Activated CD8-positive, alpha-beta T cell treated with anti-CD3 and anti-CD28 coated beads, Interleukin-2, amount 10 ng/mL, durations not matched to agents 7 days and 5 days (primary cell): ENCODE measurements at places on chromosomes 4 and X. TPM values are rescaled to one million over a fixed set of nuclear protein-coding genes. Genes with fewer than 3 reads are reported as not detected.

FMR1NB gene
- total RNA-seq, result not detected

P2RY4 gene
- 0.45 TPM for total RNA-seq

DNA sequence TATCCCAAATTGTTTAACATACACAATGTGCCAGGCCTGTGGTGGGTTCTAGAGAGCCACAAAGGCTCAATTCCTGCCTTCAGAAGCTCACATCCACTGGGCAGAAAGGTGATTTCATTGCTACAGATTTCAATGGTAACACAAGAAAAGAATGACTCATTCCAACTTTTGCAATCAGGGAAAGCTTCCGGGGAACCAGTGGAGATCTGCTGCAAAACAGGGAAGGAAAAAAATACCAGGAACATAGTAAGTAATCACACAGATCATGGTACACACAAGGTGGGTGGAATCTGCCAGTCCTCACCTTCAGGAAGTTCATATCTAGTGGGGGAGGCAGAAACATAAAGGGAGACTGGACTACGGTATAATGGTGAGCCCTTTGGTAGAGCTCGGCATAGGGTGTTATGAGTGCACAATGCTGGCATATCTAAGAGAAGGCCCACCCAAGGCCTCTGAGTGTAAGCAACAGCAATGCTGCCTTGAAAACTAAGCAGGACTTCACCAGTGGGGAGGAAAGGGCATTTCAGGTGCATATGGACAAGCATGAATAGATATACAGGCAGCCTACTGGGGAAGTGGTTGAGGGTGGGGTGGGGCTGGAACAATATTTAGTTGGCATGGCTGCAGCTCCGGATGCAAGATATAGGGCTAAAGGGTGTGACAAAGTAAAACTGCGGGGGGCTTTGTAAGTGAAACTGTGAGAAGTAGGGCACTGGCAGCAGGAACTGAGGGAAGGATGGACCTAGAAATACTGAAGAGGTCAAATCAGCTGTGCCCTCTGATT, 24.2 kb downstream of the GPRIN3 start:
- DNase-seq, result peak; percentile 69

DNA sequence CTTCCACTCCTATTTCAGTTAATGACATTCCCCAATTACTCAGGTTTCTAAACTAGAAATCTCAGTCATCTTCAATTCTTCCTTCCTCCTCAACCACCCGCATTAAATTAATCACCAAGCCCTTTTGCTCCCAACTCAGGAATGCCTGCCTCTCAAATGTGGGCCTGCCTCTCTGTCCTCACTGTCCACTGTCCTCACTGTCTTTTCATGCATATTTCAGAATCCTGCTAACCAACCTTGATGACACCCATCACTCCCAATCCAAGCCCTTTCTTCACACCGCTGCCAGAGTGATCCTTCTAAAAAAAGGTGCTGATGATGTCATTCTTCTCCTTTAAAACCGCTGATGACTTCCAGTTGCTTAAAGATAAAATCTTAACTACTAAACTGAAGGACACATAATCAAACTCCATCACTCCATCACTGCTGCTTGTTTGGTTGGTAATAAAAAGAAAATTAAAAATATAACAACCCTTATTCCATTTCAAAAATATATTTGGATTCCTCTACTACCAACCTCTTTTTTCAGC, 5.1 kb upstream of the APBB2 start:
- DNase-seq, result no peak

DDIT4L gene
- total RNA-seq, result not detected

DNA sequence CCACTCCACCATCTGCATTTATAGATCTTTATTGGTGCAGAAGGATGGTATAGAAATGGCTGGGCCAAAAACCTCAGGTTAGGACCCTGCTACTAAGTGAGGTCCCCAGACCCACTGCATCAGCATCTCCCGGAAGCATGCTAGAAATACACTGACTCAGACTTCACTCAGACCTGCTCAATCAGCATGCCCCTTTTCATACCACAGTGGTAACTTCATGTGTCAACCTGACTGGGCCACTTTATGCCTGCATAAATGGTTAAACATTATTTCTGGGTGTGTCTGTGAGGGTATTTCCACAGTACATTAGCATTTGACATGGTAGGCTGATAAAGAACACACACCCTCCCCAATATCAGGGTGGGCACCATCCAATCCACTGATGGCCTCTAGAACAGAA, 118.6 kb upstream of the VCX3B start:
- no peak for DNase-seq

DNA sequence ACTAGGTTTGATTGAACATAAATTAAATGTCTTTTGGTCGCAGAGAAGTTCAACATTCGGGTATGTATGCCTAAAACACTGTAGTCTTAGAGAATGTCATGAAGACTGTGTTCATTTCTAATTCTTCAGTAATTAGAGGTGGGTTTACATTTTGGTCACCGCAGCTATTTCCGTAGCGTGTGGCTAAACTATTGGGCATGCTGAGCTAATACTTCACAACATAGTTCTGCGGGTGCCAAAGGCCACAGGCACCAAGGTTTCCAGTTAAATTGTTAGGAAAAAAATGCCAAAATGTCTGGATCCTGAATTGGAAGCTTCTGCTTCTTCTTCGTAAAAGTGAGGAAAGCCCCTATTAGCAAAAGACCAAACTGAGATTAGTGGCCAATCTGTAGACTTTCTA, 25.1 kb downstream of the SMIM31 start:
- no peak for DNase-seq

PITX2 gene
- not detected for total RNA-seq

DNA sequence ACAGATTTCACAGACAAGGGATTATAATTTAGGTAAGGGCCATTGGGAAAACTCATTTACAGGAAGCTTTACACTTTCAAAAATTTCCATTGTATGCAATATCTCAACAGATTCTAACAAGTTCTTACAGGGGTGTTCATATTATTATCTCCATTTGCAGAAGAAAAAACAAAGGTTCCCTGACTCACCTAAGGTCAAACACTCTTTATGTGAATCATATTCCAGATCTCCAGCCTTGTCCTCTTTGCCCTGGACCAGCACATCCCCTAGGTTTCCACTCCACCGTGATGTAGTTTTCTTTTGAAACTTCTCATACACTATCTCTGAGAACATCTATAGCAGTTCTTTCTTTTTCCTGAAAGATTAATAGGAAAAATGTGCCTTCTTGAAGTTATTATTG, 96.4 kb upstream of the HS3ST1 start:
- no peak for DNase-seq

GC gene
- total RNA-seq, result not detected

GRCh38 chrX:6228720-6229119, at the start of gene NLGN4X:
NLGN4X (minus strand) TSS chrX:6228867; CDS start chrX:6151466, 77,401 bp downstream.
- DNase-seq, result no peak

RHOXF2B gene
- total RNA-seq, result not detected

DNA sequence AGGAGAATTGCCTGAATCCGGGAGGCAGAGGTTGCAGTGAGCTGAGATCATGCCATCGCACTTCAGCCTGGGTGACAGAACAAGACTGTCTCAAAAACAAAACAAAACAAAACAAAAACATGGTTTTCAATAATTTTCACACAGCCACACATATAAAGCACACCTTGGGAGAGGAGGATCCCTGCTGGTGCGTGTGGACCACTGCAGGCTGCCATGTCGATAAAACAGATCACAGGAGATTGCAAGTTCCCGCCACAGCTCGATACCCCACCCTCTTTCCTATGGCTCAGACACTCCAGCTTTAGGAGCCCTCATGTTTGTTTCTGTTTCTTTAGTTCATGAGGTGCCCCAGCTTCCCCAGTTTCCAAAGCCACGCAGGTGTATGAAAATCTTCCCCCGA, 31.3 kb upstream of the CLDN24 start:
- no peak for DNase-seq

BEX1 gene
- total RNA-seq, result not detected

DNA sequence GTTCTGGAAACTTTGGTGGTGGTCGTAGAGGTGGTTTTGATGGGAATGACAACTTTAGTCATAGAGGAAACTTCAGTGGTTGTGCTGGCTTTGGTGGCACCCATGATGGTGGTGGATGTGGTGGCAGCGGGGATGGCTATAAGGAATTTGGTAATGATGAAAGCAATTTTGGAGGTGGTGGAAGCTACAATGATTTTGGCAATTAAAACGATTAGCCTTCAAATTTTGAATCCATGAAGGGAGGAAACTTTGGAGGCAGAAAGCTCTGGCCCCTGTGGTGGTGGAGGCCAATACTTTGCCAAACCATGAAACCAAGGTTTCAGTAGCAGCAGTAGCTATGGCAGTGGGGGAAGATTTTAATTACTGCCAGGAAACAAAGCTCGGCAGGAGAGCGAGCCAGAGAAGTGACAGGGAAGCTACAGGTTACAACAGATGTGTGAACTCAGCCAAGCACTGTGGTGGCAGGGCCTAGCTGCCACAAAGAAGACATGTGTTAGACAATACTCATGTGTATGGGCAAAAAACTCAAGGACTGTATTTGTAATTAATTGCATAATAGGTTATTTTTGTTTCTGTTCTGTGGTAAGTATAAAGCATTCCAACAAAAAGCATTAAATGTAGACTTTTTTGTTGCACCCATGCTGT, 23.2 kb upstream of the SOD3 start:
- no peak for DNase-seq

PPP1R2C gene
- total RNA-seq, result not detected

GRCh38 chr4:21685911-21686310, 262.7 kb downstream of the KCNIP4 start:
- no peak for DNase-seq

DNA sequence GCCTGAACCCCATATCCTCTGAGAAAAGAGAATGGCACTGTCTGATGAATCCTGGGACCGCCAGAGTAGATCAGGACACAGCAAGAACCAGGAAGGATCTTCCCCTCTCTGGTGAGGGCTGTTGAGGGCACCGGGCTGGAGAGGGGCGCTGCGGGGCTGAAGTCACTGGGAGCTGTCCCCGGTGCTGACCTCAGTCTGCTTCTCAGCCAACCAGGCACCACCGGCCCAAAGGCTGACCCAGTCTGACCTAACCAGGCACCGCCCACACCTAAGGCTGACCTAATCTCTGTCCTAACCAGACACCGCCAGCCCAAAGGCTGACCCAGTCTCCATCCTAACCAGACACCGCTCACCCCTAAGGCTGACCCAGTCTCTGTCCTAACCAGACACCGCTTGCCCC, 82.8 kb downstream of the CPZ start:
- DNase-seq, result no peak

- no peak for DNase-seq
Observed at GRCh38 chr4:87068583-87069021, 133.8 kb downstream of the AFF1 start.

GRCh38 chr4:136012220-136012619, 1520.1 kb downstream of the PCDH18 start:
- DNase-seq, result no peak

GRCh38 chrX:8845060-8845459, 43.9 kb upstream of the FAM9A start:
- no peak for DNase-seq

- DNase-seq, result no peak
Observed at GRCh38 chrX:2751291-2751690, 549 bp upstream of the XG start.

DNA sequence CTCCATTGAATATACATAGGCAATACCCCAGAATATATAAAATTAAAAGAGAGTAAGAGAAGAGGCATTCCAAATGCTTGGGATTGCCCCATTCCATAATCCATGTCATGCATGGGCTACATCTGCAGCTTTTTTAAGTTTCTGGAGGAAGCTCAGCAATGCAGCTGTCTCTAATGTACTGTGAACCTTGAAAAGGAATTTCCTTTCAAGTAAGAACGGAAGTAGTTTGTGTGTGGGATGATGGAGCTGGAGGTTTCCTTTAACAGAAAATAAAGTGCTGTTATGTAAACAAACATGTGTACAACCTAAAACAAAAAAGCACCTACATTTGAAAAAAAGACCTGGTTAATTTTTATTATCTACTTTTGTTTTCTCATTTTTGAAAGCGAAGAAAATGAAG, 303.5 kb downstream of the BMPR1B start:
- DNase-seq, result no peak

DNA sequence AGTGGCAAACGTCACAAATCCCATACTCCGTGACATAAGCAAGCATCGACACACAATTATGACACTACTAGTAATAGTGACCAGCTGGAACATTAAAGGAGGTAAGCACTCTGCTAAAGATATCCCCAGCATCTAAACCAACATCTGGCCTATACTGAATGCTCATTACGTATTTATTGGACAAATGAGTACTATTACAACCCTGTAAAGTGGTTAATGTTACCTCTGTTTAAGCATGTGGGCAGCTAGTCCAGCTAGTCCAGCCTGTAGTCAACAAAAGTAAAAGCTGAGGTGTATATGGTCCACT, 419 bp upstream of the RPGR start:
- no peak for DNase-seq

DNA sequence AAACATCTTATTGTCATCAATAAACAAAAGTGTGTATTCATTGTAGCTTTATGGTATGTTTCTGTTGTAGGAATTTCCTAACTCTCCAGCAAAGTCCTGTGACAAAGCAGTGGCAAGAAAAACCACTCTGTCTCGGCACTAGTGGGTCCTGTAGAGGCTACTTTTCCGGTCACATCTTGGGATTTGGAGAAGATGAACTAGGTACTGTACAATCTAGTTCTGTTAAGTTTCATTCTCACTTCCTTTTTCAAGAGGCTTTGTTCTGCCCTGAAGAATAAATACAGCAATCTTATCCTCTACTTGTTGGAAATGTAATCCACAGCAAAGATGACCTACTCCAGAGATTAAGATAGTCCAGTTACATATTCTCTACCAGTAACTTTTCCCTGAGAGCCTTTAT, 69.3 kb downstream of the HHIP start:
- DNase-seq, result no peak

GRCh38 chr4:99670409-99671073, 12.9 kb upstream of the C4orf54 start:
- no peak for DNase-seq

ASB12 gene
- total RNA-seq, result not detected

DNA sequence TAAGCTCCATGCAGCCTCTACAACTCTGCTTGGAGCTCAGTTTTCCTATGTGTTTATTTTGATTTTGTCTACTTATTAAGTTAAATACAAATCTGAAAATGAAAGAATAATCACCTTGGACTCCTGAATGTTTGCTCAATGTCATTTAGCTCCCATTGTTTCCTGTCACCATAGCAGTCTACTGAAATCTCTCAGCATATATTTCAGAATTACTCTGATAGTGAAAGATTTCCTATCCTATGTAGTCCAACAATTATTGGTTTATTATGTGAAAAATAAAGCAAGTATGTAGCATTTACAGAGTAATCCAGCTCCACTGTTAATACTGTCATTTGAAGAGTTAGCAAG, 168.4 kb downstream of the CBR4 start:
- DNase-seq, result no peak

- peak; percentile 54 for DNase-seq
Observed at GRCh38 chrX:137031517-137032340, 2.1 kb downstream of the GPR101 start.

GRCh38 chr4:41507291-41507947, 30.5 kb upstream of the LIMCH1 start:
- no peak for DNase-seq

MAOA gene
- total RNA-seq, result not detected
